ENCODE measurements at places on chromosomes 7 and 10.
A peak's percentile ranks its signal among the peaks of the same experiment; 100 is the strongest.

- DNase-seq, result no peak
These were observed 5.5 kb downstream of the ADCK2 start for GRCh38 chr7:140678081-140678815.

- no peak for DNase-seq
These were observed 173.9 kb upstream of the NPY start for GRCh38 chr7:24110056-24110455.

GRCh38 chr10:111297351-111297848 lies 220.6 kb downstream of the ADRA2A start:
- DNase-seq, result no peak

GRCh38 chr10:61640856-61641255 lies 21.9 kb upstream of the CABCOCO1 start:
- no peak for DNase-seq

DNA sequence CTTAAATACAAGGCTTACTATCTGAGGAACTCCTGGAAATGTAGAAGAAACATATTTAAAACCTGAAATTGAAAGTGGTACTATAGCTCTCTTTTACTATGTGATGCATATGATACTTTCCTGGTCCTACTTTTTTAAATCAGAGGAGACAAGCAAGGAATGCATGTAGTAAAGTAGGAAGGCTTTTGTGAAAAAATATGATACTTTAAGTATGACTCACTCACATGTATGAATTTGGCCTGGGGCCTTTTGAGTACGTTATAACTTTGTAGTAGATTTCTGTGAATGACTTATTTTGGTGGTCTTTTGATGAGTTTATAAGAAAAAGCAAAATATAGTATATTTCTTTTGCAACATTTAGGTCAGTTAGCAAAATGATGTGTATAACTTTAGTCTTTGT lies 53.8 kb downstream of the TAX1BP1 start:
- DNase-seq, result no peak

- DNase-seq, result no peak
These were observed 425.8 kb upstream of the AUTS2 start for GRCh38 chr7:69172357-69173077.

DNA sequence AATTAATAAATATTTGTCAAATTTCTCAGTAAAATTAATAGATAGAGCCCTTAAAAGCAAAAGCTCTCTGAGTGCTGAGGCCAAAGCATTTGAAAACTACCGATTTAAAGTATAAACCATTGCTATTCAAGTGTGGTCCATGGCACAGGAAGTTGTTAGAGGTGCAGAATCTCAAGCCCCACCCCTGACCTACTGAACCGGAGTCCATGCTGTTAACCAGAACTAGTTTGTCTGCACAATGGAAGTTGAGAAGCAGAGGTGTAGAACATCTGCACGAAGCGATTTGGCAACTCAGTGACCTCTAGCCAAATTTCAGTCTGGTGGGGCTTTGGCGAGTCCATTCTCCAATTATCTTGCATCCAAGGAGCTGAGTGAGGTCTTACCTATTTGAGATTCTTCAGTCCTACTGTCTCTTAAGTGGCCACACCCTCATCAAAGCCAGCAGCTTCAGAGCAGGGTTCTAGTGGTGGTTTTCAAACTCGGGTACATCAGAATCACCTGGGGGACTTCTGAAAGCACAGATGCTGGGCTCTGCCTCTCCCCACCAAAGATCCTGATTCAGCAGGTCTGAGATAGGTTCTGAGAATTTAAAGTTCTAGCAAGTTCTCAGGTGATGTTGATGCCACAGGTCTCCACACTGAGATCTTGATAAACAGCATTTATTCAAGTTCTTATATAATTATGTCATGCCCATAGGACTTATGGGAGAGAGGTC lies 96.8 kb upstream of the SAMD8 start:
- DNase-seq, result no peak

GRCh38 chr7:132351954-132352499 lies 224.2 kb downstream of the PLXNA4 start:
- no peak for DNase-seq

DNA sequence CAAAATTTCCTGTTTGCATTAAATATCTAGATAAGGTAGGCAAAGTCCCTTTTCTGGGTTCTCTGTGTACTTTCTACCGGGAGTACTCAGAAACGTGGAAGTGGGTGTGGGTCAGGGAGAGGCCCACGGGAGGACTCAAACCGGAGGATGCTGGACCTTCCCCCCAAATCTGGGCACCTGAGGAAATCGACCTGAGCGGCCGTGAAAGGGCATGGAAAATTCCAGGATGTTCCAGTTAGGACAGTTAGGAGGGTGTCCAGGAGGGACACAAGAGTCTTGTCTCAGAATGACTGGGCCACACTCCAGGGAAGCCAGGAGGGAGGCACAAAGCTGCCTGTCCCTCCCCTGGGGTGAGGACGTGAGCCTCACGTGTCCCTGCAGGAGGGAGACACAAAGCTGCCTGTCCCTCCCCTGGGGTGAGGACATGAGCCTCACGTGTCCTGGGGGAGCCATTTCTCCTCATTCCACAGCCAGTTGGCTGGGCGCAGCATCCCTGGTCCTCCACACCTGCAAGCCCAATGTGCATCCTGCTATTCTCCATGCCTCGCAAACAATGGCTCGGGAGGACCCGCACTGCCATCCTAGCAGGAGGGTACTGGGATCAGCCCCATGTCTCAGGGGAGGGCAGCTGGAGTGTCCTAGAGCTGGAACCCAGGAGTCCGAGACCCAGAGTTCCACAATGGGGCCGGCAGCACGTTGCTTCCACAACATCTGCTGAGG lies 190.5 kb upstream of the PPP2R2D start:
- no peak for DNase-seq

DNA sequence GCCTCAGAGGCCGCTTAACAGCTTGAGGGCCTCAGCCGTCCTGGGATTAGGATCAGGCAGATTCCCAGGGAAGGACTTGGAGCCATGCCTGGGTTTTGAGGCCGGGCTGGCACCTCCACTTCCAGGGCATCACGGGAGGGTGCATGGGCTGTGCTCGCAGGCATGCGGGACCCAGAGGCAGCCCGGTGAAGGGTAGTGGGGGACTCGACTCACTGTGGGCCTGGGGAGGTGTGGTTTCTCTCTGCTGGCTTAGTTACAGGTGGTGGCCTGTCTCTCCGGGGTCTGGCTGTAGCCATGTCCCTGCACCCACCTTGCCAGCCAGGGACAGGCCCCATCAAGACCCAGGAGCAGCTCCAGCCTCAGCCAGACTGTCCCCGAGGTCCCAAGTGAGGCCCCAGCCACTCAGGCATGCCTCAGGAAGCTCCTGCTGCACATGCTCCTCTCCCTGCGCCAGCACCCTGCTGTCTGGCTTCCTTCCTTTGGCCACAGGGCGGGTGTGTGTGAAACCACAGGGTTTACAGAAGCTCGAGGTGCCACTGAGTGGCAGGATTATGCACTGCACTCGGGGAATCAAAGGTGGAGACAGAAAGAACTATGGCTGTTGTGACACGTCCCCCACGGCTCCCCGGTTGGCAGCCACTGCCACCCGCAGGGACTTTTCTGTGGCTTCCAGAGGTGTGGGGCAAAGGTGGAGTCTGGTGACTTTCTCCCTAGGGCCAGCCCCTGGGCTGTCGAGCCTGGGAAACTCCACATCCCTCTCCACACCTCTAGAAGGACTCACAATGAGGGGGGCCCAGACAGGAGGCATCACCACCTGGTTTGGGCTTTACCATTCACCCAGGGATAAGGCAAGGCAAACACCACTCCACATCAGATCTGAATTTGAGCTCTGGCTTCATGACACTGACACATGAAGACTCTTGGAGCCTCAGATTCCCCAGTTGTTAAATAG lies 19.7 kb downstream of the GOLGA7B start:
- peak; percentile 79 for DNase-seq

- no peak for DNase-seq
These were observed 4.2 kb downstream of the IKZF1 start for GRCh38 chr7:50308532-50309385.

GRCh38 chr7:55132890-55133551 lies 114.2 kb downstream of the EGFR start:
- no peak for DNase-seq

DNA sequence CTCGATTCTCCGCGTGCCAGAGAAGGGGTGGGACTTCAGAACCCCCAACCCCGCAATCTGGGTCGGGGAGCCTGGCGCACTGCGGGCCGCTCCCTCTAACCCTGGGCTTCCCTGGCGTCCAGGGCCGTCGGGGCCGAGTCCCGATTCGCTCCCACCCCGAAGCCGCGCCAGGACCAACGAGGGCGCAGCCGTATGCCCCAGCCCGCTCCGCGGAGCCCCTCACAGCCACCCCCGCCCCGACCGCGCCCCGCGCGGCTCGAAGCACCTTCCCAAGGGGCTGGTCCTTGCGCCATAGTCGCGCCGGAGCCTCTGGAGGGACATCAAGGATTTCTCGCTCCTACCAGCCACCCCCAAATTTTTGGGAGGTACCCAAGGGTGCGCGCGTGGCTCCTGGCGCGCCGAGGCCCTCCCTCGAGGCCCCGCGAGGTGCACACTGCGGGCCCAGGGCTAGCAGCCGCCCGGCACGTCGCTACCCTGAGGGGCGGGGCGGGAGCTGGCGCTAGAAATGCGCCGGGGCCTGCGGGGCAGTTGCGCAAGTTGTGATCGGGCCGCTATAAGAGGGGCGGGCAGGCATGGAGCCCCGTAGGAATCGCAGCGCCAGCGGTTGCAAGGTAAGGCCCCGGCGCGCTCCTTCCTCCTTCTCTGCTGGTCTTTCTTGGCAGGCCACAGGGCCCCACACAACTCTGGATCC lies at the start of gene LEP:
Gene LEP (plus strand): TSS at position 583 of the 691 bp plus-strand sequence. CDS start 10,741 bp downstream, outside the sequence.
- no peak for DNase-seq

DNA sequence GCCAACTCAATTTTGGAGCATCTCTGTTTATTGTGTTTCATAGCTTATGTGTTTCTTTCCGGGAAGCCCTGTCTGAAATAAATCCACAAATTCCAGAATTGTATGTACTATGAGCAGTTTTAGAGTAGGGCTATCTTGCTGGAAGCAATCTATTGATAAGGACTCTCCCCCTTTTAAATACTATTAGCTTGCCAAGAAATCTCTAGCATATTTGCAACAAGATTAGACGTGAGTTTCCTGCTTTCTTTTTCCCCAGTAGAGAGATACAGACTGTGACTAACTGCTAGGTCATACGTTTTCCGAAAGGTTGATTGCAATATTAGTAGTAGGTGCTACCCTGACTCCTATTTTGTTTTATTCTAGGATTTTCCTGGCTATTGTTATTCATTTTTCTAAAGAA lies 277.0 kb downstream of the MALRD1 start:
- no peak for DNase-seq

- no peak for DNase-seq
These were observed 119.2 kb downstream of the LRRC4 start for GRCh38 chr7:127911968-127912511.

DNA sequence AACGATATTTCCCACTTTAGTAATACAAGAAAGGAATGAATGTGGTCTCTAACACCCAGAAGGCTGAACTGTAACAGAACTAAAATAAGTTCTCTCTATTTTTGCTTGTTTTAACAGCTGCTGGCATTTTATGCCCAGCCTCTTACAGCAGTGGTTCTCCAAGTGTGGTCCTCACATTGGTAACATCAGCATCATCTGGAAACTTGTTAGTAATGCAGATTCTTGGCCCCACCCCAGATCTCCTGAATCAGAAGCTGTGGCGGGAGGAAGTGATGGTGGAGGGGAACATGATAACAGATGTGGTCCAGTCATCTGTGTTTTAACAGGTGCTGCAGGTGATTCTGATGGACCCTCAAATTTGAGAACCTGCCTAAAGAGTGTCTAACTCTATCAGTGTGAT lies 170.1 kb downstream of the TMEM26 start:
- DNase-seq, result no peak

DNA sequence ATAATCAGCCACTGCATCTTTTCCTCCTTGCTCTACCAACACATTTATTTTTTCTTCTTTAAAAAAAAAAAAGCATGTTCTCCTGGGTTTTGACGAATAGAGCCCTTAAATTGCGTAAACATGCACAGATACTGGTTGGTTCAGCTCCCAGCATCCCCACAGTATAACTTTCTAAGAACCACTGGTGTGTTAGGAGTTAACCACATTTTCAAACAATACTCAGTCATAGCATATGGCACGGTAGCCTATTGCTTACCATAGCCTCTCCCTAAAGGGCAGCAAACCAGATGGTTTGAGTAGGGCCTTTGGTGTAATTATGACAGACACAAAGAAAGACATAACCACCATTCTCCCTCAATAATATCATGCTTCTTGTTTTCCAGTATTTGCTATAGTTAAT lies 145.0 kb downstream of the LRRC4 start:
- DNase-seq, result peak; percentile 46

- DNase-seq, result peak; percentile 9
These were observed 87.1 kb downstream of the SLC16A9 start for GRCh38 chr10:59622320-59623132.

DNA sequence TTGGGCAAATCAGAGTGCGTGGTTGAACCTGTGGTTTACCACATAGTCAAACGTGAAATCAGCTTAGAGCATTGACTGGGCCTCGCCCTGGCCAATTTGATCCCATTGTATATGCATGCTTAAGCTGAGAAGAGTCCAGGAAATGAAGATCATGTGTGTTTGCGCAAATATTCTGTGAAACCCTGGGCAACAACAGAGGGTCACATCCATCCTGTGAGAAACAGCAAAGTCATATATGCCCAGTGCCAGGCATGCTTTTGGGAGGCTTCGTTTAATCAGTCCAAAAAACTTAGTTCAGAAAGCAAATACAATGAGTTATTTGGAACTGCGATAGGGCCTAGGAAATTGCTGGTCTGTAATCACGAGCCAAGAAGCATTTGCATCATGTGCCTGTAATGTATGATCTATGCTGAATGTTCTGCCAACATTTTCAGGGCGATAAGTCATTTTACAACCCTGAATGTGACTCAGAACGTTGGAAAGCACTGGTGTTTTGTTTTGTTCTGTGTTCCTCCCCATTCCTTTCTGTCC lies 412.1 kb upstream of the CELF2 start:
- DNase-seq, result peak; percentile 59

DNA sequence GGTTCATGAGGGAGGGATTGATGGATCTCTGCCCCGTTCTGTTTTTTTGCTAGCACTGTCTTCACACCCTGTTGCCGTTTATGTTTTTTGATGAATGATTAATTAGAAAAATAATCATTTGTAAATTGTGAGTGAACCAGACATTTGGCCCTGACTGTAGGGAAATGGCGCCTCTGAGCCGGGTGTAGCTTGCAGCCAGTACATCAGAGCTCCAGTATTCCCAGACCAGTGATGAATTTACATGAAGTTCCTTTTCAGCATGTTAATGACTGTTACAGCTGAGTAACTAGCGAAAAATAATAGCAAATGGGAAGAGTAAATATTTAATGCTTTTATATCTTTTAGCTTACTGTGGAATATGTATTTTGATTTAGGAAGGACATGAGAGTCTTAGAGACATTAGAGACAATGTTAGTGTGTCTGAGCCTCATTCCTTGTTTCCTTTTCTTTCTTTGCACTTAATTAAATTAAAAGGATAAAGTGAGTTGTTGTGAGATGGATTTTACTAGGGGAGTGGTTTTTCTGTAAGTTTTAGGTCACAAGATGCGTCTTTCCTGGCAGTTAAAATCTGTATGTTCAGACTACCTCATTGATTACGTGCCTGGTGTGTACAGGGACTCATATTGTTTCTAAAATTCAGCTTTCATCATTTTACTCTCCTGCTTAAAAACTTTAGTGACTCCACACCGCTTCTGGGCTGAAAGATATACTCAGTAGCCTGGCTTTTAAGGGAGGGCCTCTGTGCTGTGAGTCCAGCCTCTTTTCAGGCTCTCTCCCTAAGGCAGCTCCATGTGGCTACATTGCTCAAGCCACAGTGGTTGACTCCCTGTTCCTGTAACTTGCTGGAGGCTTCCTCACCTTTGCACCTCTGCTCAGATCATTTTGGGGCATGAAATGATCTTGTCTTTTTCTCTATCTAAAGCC lies 86.4 kb downstream of the AUTS2 start:
- DNase-seq, result no peak

All from NCI-H446 treated with DMSO at 0.1 percent for 48 hours (cell line).